ENCODE measurements at places on chromosomes 3 and 15. TPM values are rescaled to one million over a fixed set of nuclear protein-coding genes. Genes with fewer than 3 reads are reported as not detected.

DNA sequence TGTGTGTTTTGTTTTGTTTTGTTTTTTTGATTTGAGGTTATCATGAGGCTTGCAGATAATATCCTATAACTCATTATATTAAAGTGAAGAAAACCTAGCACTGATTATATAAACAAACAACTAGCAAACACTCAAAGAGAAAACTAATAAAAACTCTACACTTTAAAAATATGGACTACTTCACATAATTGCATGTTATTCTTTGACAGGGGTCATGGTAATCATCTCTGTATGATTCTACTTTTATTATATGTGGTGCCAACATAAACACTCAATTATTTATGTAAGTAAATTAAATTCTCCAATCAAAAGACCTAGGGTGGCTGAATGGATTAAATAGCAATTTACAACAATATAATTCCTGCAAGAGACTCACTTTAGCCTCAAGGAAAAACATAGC lies 44.6 kb upstream of the P3H2 start:
- no peak for DNase-seq

DNA sequence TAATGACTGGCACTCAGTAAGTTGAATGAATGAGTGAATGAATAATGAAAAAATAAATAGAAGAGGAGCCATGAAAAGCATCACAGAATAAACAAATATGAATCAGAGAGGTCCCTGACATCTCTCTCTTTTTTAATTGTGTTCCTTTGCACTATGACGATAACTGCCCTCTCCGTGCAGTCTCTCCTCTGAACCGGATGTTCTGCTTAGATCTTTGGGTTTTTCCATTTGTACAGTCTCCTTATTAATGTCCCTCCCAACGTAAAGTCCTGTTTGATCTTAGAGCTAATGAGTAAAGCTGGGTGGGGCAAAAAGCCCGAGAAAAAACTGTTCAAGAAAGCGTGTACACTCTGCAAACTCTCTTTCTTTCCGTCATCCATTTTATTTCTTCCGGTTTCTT lies 28.3 kb upstream of the BHLHE40 start:
- DNase-seq, result no peak

GRCh38 chr3:18069568-18069967 lies 327.1 kb upstream of the TBC1D5 start:
- no peak for DNase-seq

DNA sequence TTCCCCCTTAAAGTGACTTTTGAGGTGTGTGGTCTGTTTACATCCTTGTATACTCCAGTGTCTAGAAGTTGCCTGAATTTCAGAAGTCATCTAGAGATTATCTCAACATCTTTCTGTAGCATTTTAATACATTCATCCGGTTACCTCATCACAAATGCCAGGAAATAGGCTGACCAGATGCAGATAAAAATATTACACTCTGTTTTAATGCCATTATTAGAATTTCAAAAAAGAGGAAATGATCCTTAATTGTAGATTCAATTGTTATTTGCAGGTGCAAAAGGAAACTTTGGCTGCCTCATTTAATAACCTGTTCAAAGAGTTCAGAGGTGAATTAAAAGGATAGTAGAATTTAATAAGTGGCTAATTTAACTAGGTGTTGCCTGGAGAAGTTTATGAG lies 290.9 kb downstream of the C3orf38 start:
- DNase-seq, result no peak

The UCN2 gene
- not detected for total RNA-seq

GRCh38 chr3:38312356-38312755 lies 30.3 kb downstream of the SLC22A14 start:
- DNase-seq, result no peak

- no peak for DNase-seq
Measured at GRCh38 chr3:54988302-54988837, 60.5 kb upstream of the LRTM1 start.

GRCh38 chr15:49063402-49064280 lies 17.4 kb upstream of the SECISBP2L start:
- DNase-seq, result no peak

The ALS2CL gene
- total RNA-seq, result 40.3 TPM

- peak; percentile 79 for DNase-seq
Measured at GRCh38 chr3:64533617-64534317, 154.0 kb downstream of the ADAMTS9 start.

- no peak for DNase-seq
Measured at GRCh38 chr15:92462424-92463125, 68.9 kb downstream of the ST8SIA2 start.

The SLC12A1 gene
- total RNA-seq, result not detected

- peak; percentile 19 for DNase-seq
Measured at GRCh38 chr3:29440413-29441305, 159.8 kb downstream of the RBMS3 start.

DNA sequence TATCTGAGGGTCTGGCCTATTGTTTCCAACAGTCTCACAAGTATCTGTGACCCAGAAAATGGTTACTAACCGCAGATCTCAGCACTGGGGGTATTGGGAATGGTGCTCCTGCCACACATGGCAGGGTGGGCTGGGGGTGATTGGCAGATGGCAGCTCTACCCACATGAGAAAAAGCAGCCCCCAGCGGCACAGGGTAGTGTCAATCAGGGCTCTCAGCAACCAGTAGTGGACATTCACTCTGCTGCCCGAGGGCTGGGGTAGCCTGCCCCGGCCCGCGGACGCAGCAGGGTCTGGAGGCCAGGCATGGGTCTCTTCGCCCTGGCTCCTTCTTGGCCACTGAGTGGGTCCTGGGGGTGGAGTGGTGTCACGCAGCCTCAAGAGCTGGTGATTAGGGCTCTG lies 8.6 kb downstream of the DNAH1 start:
- no peak for DNase-seq

DNA sequence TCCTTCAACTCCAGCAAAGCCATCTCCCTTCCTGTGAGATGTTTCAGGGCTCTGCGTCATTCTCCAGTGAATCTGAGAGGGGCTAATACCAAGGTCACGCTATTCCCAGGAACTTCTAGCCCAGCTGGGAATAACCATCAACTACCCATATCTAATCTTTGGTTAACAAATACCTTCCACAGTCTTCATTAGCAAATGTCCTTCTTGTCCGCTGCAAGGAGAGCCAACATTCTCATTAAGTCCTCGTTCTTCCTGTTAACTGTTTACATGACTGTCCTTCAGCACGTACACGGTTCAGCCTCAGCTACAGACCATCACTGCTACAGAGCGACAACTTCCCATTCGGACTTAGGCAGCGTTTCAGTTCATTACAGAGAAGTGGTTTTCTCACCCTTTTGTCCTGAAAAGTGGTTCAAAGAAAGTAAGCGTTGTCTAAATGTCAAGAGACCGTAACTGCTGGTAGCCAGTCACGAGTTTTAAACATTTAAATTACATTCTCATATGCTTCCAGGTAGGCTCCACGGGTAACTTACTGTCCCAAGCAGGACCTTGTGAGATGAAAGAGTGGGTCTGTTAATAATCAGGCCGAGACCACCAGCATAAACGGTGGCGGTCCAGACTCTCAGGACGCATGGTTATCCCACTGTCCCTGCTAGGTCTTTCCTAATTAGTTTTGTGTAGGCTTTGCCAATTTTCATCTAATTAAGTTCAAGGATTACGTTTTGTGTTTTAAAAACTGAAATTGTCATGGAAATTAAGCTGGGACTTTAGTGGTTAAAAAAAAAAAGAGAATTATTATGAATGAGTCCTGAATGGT lies 63.8 kb downstream of the CHSY1 start:
- no peak for DNase-seq
